ENCODE measurements at places on chromosomes 7 and 10.

- no peak for DNase-seq
Observed at GRCh38 chr7:43588477-43589132, 5.7 kb downstream of the STK17A start.

- no peak for DNase-seq
Observed at GRCh38 chr7:25255611-25256332, 27.5 kb upstream of the NPVF start.

DNA sequence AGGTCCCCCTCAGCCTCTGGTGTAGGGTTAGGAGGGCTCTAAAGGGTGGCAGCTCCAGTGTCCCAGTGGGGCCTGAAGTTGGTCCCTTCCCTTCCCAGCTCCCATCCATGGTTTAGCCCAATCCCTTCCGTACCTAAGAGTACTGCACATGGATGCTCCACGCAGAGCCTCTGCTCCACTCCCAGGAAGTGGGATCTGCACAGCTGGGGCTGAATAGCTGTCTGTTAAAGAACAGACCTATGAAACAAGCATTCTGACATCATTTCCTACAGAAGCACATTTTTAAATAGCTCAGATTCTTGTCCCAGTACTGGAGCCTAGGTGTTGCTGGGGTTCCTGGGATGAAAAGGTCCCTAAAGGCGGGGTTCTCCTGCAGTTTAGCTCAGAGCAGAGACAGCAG is 135.9 kb downstream of the ZMYND11 start:
- DNase-seq, result no peak

GRCh38 chr10:124701881-124702656 is 42.1 kb downstream of the FAM53B start:
- DNase-seq, result no peak

DNA sequence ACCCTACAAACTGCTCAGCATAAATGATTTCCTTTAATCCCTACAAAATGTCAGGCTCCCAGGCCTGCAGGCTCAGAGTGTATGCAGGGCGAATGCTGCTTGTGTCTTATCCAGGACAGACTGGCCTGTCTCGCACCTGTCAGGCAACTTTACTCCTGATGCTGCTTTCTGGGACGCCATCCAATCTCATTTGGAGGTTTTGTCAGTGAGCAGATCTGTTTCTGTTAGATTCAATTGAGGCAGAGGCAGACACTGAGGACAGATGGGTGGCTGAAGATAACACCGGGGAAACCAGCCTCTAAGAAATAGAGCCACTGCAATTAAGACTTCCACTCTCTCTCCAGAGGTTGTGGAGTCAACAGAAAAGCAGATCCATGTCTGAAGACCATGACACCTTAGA is 115.6 kb downstream of the DPP6 start:
- no peak for DNase-seq

DNA sequence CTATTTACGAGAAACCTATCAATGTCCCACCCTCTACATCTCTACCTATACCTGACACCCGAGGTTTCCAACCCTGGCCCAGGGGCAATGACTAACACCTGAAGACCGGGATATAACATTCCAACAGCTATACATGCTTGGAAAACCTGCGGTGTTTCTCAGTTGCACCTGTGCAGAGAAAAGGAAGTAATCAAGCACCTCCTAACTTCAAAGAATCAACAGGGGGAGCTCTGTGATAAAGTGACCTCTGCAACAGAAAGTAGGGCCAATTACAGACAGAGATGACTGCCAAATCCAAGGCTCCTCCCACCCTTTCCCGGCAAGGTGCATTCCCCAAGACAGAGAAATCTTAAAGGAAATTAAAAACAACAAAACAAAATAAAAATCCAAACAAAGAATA is 41.3 kb downstream of the CCDC6 start:
- no peak for DNase-seq

- DNase-seq, result no peak
Observed at GRCh38 chr10:5381187-5381586, 16.4 kb downstream of the UCN3 start.

All from NCI-H1436 (cell line).